ENCODE measurements at places on chromosomes 5 and 9. TPM values are rescaled to one million over a fixed set of nuclear protein-coding genes. Genes with fewer than 3 reads are reported as not detected.

Gene NR6A1
- polyA plus RNA-seq, result 0.22 TPM

Gene JAKMIP2
- 0.23 TPM for polyA plus RNA-seq

Gene SLC36A3
- polyA plus RNA-seq, result not detected

Gene GLRA1
- not detected for polyA plus RNA-seq

Gene PDCD1LG2
- polyA plus RNA-seq, result 1.6 TPM

Gene ACOT12
- not detected for polyA plus RNA-seq

Gene C5
- 14.1 TPM for polyA plus RNA-seq

Gene CSNK1A1
- polyA plus RNA-seq, result 113 TPM

Gene SLC46A2
- polyA plus RNA-seq, result 0.05 TPM

Gene SOX30
- polyA plus RNA-seq, result 0.07 TPM

Gene CCDC192
- not detected for polyA plus RNA-seq

Gene PTPRD
- polyA plus RNA-seq, result 1.4 TPM

Gene GABRA6
- not detected for polyA plus RNA-seq

Gene IL3
- not detected for polyA plus RNA-seq

Gene CENPK
- 0.56 TPM for polyA plus RNA-seq

Gene OMD
- 10.0 TPM for polyA plus RNA-seq

Gene RNF183
- polyA plus RNA-seq, result not detected

Gene BHMT2
- 18.6 TPM for polyA plus RNA-seq

Gene GHR
- polyA plus RNA-seq, result 6.3 TPM

Gene PCDHGA6
- polyA plus RNA-seq, result 0.45 TPM

Gene CFAP157
- polyA plus RNA-seq, result 0.11 TPM

Gene CTXN3
- polyA plus RNA-seq, result not detected

Gene TMEM252
- polyA plus RNA-seq, result not detected

Gene MEIKIN
- not detected for polyA plus RNA-seq

Gene EIF4EBP3
- polyA plus RNA-seq, result 75.8 TPM

Gene RFESD
- 1.0 TPM for polyA plus RNA-seq

Gene TMEM215
- polyA plus RNA-seq, result not detected

Gene C5orf52
- not detected for polyA plus RNA-seq

Gene GAPT
- polyA plus RNA-seq, result 1.1 TPM

Gene C9orf57
- not detected for polyA plus RNA-seq

Gene LCN1
- polyA plus RNA-seq, result not detected

Gene NDUFB6
- polyA plus RNA-seq, result 44.7 TPM

Gene IGIP
- 3.3 TPM for polyA plus RNA-seq

Gene CD14
- polyA plus RNA-seq, result 14.1 TPM

Gene PTGDS
- 22.4 TPM for polyA plus RNA-seq
